Activated CD4-positive, CD25-positive, alpha-beta regulatory T cell treated with anti-CD3 and anti-CD28 coated beads, Interleukin-2, amount 50 U/mL, for 16 hours (primary cell): ENCODE measurements at places on chromosomes 5 and 9.

GRCh38 chr9:14232111-14232510 lies 81.8 kb downstream of the NFIB start:
- no peak for DNase-seq

GRCh38 chr9:80493258-80493657 lies 921.5 kb downstream of the TLE4 start:
- DNase-seq: no peak

DNA sequence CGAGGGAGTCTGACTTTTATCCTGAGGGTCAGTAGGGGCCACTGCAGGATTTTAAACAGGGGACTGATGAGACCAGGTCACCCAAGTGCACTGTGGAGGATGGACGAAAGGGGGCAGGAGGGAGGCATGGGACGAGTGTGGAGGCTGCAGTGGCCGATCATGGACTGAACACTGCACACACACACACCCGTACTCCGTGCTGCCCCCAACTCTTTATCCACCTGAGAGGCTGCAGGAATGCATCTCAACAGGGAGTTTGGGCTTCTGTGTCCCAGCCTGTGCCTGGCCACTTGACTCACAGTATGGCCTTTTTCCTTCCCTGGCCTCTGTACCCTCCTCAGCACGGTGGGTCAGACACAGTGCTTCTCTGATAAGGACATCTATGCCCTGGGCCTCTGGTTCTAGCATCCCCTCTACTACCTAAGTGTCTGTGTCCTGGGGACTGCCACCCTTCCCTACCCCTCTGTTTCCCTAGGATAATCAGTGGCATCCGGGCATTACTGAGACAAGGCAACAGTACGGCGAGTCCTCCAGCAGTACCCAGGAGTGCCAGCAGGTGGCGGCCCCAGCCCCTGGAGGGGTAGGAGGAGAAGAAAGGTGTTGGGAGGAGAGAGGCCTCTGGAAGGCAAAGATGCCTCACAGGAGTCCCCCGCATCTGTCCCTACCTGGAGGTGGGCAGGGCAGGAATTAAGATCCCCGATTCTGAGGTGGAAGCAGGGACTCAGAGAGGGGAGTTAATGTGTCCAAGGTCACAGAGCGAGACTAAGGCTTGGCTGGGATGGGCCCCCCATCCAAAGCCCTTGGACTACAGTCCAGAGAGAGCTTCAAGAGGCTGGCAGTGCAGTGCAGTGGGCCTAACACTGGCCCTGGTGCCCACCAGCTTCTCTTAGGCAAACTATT lies 5.1 kb upstream of the CDX1 start:
- peak; percentile 40 for DNase-seq

DNA sequence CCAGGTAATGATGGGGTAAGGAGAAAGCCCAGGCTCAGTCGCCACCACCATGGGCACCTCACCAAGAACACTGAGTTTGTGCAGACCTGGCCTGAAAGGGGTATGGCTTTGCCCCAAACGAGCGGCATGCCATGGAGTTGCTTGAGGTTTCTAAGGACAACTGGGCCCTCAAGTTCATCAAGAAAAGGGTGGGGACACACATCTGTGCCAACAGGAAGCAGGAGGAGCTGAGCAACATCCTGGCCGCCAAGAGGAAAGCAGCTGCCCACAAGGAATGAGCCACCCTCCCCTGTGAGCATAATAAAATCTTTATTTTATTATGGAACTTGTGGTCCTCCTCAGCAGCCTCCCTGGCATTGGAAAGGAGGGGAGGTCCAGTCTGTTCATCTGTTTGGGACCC lies 23.8 kb downstream of the CD14 start:
- no peak for DNase-seq

GRCh38 chr5:107666051-107666655 lies 4.6 kb downstream of the EFNA5 start:
- DNase-seq: no peak

- no peak for DNase-seq
These were observed 69.2 kb upstream of the ARL15 start for GRCh38 chr5:54379590-54379989.

DNA sequence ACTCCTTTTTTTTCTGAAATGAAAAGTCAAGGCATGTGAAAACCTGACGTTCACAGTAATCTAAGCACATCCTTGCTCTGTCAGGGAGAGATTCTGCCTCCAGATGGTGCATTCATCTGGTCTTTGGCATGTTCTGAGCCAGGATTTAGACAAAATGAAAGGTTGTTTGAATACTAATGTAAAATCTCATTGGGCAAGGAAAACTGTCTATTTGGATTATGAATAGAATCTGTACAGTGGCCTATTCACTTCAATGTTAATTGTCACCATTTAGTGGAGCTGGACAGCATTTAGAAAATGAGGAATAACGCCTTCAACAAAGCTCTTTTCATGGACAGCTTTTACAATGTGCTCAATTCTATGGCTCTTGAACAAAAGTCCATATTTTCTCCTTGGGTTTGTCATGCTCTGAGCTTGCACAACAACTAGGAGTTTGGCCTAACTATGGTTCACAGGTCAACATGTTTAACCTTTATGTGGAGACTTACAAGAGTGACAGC lies 28.9 kb downstream of the ARHGEF28 start:
- no peak for DNase-seq

- no peak for DNase-seq
These were observed 36.8 kb upstream of the TJP2 start for GRCh38 chr9:69137311-69137710.

DNA sequence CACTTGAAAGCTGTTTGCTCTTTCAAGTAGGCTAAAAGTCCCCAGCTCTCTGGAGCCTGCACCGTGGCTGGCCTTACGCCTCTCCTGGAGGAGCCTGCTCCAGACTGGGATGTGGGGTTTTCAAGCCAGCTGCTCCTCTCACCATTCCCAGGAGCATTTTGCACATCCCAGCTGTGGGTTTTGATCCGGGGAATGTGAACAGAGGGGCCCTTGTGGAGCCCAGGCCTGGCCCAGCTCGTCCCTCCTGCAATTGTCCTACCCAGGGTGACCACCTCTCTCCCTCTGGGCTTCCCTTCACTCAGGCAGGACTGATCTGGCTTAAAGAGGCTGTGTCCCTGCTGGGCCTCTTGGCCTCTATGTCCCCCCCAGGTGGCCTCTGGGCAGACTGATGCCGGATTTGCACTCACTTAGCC lies 32.5 kb upstream of the TIFAB start:
- no peak for DNase-seq

DNA sequence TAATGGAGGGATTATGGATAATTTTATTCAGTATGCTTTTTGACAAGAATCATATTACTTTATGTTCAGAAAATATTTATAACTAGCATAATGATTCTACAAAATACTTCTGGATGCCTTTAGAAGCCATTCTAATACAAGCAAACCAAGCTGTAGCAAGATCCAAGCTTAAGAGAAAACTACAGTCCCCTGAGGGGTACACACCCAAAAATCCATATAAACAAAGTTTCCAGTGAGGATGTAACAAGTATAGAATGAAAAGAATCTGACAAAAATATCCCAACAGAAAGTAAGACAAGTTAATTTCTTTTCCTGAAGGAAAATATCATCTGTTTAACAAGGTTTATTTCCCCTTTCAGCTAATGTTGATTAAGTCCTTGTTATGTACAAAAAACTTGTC lies 53.9 kb downstream of the MLLT3 start:
- DNase-seq: no peak

DNA sequence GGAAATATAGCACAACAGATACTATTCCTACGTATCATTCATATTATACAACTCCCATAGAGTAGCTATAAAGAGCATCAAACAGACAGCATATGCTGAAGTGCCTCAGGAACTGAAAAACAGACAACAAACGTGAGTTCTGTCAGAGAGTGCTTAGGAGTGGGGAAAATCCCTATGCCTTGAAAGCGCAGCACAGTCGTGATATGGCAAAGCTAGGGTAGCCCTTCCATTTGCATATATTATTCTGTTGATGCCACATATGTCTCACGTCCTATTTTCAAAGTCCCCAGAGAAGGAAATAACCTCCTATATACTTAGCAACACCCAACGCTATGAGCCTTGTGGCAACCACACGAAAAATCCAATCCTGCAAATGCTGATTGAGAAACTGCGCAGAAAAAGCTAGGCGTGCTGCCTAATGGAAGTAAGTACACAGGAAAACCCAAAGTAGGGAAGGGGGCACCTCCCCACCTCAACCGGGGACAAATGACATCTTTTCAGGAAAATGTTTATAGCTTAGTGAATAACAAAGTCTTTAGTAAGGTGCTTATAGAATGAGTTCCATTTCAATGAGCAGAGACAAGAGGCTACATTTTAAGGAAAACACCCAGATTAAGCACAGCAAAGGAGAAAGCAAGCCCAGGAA lies 105.1 kb downstream of the MED10 start:
- no peak for DNase-seq

GRCh38 chr9:114449236-114449635 lies 56.0 kb downstream of the WHRN start:
- DNase-seq: no peak

DNA sequence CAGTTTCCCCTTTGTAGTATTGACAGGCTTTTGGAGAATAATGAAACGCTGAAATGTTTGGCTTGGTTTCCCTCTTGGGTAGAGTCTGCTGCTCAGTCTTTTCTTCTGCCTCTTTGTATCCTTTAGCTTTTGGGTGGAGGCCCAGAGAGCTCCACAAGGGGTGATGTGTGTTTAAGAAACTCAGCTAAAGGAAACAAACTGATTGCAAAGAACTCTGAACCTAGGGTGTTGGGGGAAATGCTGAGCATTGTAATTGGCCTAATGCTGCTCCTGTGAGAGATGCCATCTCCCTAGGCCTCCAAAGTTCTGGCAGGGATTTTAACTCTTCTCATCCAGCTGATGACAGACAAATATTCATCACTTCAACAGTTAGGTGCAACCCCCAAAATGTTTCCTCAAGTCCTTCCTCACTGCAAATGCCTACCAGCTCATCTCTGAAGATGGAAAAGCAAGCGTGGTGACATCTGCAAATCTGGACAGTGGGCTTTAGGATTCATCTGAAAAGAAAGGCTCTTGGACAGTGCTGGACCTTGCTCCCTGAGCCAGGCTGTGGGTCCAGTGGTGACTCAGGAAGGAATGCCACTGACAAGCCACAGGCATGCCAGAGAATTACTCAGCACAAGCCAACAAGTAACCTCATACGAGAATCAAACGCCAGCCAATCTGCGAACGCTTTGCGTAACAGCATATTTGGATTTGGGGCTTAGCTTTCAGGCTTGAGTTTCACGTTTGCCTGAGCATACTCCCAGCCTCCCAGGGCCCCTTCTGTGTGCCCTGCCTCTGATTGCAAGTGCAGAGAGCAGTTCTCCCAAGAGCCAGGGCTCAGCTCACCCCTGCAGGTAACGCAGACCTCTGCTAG lies 30.5 kb upstream of the ZSWIM6 start:
- DNase-seq: no peak

DNA sequence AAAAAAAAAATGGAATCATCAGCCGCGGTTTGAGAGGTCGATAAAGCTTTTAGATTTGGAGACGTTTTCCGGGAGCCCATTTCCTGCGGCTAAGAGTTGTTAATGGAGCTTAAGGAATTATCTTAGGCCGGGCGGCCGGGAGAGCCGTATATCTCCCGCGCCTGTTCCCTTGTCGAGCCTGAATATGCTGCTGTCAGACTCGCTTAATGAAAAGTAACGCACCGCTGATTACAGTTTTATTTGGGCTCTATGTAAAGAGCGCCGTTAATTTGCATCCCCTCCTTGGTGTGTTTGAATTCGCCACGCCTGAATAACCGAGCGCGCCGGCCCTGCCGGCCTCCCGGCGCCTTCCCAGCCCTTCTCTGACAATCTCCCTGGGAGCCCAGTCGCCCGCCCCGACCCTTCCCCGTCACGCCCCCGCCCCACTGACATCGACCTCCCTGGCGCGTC lies 7.9 kb downstream of the IRX4 start:
- no peak for DNase-seq

DNA sequence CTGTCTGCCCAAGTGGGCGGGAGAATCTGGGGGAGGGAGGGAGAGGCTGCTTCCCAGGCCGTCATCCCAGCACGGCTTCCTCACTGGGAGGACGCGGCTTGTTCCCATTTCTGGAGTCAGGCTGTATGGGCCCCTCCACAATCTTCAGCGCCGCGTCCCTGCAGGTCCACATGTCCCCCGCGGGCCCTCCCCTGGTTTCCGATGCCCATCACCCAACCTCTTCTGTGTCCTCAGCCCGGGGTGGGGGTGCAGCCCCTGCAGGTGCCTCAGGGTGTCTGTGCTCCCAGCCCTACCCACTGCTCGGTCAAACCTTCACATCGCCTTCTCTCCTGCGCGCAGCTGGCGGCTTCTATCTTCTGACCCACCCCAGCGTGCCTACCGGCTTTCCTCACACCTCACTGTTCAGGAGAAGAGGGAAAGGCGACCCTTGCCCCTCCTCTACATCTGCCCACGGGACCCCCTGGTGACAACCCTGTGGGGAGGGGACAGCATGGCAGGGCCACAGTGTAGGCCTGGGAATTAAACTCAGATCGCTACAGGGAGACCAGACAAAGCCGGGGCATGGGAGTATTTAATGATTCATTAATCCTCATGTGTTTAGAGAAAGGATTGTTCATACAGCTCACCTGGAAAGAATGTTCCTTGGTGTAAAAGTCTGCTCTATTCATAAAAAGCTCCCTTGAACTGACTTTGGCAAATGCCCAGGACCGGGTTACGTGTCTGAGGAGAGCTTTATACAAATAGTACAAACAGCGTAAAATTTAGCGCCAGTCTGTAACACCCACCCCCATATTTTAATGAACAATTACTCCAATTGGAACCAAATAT lies 145.1 kb downstream of the IRX1 start:
- DNase-seq: no peak

DNA sequence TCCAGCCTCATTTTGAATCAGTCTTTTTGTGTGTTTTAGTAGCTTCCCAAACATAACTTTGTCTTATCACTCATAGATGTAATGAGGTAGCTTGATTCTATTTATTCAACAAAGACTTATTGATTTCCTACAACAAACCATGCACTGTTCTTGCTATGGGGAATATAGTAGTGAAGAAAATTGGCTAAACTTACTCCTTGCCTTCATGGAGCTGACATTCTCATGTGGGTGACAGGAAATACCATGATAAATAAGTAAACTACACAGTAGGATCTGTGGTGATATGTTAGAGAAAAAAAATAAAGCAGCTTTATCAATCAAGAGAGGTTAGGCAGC lies 255.7 kb upstream of the TNC start:
- DNase-seq: no peak

DNA sequence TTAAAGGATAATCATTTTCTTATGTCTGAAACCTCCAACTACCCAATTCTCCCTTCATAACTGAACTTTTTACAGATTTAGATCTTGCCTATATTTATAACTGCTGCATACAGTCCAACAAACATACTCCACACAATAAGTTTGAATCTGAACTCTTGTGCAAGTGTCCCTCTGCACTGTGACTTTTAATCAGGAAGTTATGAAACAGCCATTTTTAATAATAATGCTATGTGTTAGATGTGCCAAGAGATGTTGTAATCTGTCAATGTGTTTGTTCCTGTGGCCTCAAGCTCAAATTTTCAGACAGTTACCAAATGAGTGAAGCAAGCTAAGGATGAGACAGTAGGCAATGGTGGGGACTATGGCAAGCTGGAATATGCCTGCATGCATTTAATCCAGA lies 57.6 kb upstream of the MTAP start:
- DNase-seq: no peak

- DNase-seq: no peak
These were observed 50.7 kb upstream of the TNFSF8 start for GRCh38 chr9:114981063-114981462.
